ENCODE measurements at places on chromosomes 7 and 10.

DNA sequence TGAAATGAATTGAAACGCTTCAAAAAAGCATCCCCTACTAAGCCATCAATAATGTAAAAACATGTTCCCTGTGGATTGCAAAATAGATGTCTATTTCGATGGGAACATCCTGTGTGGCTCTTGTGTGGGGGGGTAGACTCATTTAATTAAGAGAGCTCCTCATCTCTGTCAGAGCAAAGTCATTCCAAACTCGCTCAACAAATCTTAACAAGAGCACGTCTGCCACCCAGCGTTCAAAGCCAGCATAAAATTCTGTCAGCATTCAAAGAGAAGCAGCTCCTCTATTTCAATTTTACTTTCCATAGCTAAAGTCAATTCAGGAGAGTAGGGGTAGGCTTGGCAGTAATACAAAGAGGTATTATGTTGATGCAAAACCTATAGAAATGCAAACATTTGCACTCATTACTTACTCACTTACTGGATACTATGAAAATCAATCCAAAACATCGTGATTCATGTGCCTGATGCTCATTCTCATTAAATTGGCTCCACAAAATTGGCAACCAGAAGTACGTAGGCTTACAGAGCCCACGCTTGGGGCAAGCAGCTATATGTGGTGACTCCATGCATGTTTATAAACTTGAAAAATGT, 114.9 kb downstream of the IPMK start:
- no peaks in the 10 kb centered on the region for H3K36me3 ChIP-seq
- no peaks in the 10 kb centered on the region for H3K4me1 ChIP-seq
- no peaks in the 10 kb centered on the region for H3K27me3 ChIP-seq
- DNase-seq, result no peak
- H3K4me3 ChIP-seq, result no peak overlapping the region

- no peak overlapping the region for H3K4me3 ChIP-seq
- no peaks in the 10 kb centered on the region for H3K27me3 ChIP-seq
- no peak for DNase-seq
- H3K4me1 ChIP-seq, result no peaks in the 10 kb centered on the region
- no peaks in the 10 kb centered on the region for H3K36me3 ChIP-seq
Measured at GRCh38 chr7:66296557-66296956, 91.4 kb downstream of the TPST1 start.

DNA sequence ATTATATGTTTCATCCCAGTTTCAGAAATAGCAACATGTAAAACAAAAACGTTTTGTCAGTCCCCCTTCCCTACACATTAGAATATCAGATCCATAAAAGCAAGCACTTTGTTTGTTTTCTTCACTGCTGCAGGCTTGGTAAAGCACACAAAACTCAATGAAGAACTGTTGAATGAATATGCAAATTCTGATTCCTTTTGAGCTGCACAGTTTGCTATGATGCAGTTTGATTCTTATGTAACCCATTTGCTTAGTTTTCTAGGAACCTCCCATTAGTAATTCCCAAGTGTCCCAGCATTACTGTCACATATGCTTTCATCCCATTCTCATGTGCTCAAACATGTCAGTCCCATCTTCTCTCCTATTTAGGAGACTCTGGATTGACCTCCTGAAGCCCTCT, 26.1 kb upstream of the CHCHD3 start:
- H3K27ac ChIP-seq, result no peak overlapping the region
- no peak overlapping the region for H3K4me3 ChIP-seq
- no peaks in the 10 kb centered on the region for H3K27me3 ChIP-seq
- DNase-seq, result no peak
- no peaks in the 10 kb centered on the region for H3K36me3 ChIP-seq
- no peaks in the 10 kb centered on the region for H3K4me1 ChIP-seq

DNA sequence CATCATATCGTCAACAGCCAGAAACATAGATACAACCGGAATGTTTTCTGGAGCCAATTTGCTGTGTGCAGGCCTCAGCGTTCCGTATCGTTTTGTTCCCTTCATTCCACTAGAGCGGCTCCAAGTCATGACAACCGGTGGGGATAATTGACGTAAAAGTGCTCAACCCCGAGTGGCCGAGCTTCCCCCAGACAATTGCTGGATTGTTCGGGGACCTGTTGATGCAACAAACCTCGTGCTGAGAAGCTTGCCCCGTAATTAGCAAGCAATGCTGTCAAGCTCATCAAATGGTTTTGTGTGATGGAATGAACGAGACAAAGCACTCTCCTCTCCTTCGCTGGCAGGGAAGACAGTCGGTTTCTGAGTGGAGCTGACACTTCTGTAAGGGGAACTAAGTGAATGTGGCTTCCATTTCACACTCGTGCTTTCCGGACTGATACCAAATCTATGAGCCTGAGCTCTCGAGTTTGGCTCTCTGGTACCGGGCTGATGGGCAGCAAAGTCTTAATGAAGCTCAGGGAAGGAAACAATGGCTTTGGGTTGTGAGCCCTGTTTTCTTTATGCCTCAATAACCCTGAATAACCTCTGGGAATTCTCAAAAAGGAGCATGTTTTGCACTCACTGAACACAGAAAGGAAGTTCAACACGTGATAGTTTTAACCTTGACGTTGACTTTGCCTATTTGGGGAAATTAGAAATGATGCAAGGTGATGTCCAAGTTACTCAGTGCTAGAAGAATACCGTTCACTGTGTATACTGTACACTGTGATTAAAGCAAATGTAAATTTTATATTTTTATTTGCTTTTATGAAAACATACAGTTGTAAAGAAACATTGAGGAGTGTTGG, 220.5 kb downstream of the BAMBI start:
- H3K4me1 ChIP-seq, result no peaks in the 10 kb centered on the region
- no peaks in the 10 kb centered on the region for H3K27me3 ChIP-seq
- H3K4me3 ChIP-seq, result no peak overlapping the region
- no peak for DNase-seq

DNA sequence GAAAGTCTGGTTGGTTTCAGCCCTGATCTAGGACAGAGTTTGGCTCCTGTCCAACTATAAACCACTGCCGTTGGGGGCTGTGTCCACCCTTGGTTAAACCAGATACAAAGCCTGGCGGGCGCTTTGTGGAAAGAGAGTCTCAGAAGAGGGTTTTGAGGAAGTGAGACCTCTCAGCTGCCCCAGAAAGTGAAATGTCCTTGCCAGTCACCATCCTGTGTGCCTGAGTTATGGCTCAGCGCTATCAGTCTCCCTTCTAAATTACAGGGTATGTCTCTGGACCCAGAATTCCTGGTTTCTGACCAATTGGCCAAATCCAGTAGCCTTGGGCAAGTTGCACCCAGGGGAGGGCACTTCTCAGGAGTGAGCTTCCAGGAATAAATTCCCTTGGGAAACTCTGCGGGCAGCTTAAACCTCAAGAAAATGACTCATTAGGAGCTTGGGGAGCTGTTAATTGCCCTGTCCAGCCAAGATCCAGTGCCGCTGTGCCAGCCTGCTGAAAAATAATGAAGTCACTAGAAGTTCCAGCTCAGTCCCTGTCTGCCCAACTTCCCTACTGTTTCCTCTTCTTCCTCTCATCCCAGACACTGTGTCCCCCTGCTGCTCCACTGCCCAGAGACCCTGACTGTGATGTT, 66.7 kb upstream of the PDZD8 start:
- peaks cover 20% of the 10 kb centered on the region for H3K4me1 ChIP-seq
- H3K27me3 ChIP-seq, result no peaks in the 10 kb centered on the region
- no peaks in the 10 kb centered on the region for H3K36me3 ChIP-seq
- DNase-seq, result peak; percentile 49

DNA sequence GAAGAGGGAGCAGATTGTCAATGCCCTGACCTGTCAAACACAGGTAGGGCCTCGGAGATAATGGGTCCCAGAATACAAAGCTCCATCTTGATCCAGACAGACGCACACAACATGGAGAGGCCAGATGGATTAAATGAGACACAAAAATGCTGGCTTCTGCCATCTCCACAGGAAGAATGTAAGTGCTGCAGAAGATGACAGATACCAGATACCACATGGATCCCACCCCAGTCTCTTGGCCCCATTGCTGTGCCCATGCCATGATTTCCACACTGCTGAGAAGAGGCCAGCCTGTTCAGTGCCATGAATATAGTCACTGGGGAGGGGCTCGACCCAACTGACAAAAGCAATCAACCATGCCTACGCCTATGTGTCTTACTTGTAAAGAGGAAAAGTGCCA, 487.9 kb downstream of the PARD3 start:
- H3K27me3 ChIP-seq, result no peaks in the 10 kb centered on the region
- no peak for DNase-seq
- H3K4me3 ChIP-seq, result no peak overlapping the region
- no peaks in the 10 kb centered on the region for H3K4me1 ChIP-seq
- H3K36me3 ChIP-seq, result no peaks in the 10 kb centered on the region

DNA sequence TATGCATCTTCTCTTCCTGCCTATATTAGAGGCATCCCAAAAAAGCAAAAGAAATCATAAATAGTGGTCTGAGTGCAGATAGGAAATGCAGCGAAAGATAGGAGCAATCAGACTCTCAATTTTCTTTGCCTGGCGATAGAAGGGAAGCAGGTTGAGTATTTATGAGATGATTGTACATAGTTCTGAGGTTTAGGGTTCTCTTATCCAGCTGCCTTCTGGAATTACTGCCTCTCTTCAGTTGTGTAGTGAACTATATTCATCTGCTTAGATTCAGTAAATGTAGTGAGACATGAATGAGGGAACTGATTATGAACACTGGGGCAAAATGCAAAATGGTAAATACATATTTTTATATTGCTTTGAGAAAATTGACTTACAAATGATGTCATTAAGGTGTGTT, 93.0 kb upstream of the CYP26C1 start:
- no peak overlapping the region for H3K4me3 ChIP-seq
- no peak overlapping the region for H3K27ac ChIP-seq
- H3K36me3 ChIP-seq, result peaks cover 5% of the 10 kb centered on the region
- H3K27me3 ChIP-seq, result no peaks in the 10 kb centered on the region

- no peaks in the 10 kb centered on the region for H3K4me1 ChIP-seq
- DNase-seq, result no peak
- H3K4me3 ChIP-seq, result no peak overlapping the region
- H3K36me3 ChIP-seq, result peaks cover 1% of the 10 kb centered on the region
Measured at GRCh38 chr7:132545756-132546155, 30.5 kb downstream of the PLXNA4 start.

DNA sequence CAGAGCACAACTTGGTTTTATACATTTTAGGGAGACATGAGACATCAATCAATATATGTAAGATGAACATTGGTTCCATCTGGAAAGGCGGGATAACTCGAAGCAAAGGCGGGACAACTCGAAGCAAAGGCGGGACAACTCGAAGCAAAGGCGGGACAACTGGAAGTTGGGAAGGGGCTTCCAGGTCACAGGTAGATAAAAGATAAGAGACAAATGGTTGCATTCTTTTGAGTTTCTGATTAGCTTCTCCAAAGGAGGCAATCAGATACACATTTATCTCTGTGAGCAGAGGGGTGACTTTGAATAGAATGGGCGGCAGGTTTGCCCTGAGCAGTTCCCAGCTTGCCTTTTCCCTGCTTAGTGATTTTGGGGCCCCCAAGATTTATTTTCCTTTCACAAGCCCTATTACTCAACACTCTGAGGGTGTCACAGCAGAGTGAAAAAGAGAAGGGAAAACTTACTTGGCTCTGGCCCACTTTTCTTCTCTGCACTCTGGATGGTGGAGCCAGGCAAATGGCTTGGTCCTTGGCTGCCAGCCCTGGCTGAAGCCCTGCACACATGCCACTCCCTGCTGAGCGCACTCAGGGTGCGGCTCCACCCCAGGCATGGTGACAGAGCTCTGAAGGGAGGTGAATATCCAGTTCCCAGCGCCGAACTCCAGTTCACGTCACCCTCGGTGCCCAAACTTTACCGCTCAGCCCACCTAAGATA, 46.7 kb downstream of the PARD3 start:
- no peaks in the 10 kb centered on the region for H3K27me3 ChIP-seq
- H3K36me3 ChIP-seq, result no peaks in the 10 kb centered on the region
- peak overlapping the region; percentile 31 for H3K4me3 ChIP-seq
- peaks cover 7% of the 10 kb centered on the region for H3K4me1 ChIP-seq

- H3K27me3 ChIP-seq, result no peaks in the 10 kb centered on the region
- no peak overlapping the region for H3K27ac ChIP-seq
- H3K36me3 ChIP-seq, result no peaks in the 10 kb centered on the region
- H3K4me1 ChIP-seq, result peaks cover 3% of the 10 kb centered on the region
- DNase-seq, result no peak
Measured at GRCh38 chr10:90674928-90675327, 182.9 kb downstream of the HTR7 start.

DNA sequence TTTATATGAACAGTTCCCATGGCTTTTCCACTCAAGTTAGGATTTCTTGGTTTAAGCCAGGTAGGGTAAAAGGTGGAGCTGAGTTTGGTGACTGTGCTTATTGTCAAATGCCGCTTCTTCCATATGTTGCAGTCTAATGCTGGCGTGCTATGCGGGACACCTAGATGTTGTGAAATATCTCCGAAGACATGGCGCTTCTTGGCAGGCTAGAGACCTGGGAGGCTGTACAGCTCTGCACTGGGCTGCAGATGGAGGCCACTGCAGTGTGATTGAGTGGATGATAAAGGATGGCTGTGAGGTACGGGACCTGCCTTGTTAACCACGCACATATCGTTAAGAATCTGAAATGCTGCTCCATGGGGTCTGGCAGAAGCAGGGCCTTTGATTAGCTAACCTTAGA, 108.4 kb downstream of the FANK1 start:
- no peaks in the 10 kb centered on the region for H3K36me3 ChIP-seq
- H3K27me3 ChIP-seq, result no peaks in the 10 kb centered on the region
- no peak overlapping the region for H3K4me3 ChIP-seq
- no peaks in the 10 kb centered on the region for H3K4me1 ChIP-seq
- DNase-seq, result no peak

DNA sequence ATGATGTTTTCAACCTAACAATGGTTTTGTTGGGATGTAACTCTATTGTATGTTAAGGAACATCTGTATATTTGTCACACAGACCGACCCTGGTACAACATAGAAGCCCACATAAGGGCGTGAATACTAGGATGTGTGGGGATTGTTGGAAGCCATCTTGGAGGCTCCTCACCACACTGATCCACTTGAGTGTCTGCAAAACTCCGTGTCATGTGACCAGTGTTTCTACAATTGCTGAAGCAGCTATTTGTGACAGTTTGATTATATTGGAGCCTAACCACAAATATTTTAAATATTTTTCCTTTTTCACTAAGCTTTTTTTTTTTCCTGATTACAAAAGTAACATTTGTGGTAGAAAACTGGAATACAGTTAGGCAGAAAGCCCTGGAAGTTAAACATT, 27.9 kb downstream of the RALA start:
- H3K4me3 ChIP-seq, result no peak overlapping the region
- no peaks in the 10 kb centered on the region for H3K4me1 ChIP-seq
- no peaks in the 10 kb centered on the region for H3K36me3 ChIP-seq
- no peak overlapping the region for H3K27ac ChIP-seq
- no peak for DNase-seq
